ENCODE measurements at places on chromosomes 1 and 21.

DNA sequence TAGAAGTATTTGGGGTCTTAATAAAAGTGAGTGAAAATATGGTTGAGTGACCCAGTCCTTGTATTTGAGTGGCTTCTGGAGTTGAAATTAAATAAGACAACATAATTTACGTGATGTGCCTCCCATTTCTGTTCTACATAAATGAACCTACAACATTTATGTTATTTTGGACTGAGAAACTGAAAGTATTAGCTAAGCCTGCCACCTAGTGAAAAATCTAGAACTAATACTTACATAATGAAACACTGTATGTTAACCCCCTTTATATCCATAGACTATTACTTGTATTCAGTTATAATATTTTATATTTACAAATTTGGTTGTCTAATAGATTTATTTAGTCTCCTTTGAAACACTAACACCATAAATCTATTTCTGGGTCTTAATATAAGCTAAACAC is 298.9 kb downstream of the KCNT2 start:
- DNase-seq, result peak; percentile 9

DNA sequence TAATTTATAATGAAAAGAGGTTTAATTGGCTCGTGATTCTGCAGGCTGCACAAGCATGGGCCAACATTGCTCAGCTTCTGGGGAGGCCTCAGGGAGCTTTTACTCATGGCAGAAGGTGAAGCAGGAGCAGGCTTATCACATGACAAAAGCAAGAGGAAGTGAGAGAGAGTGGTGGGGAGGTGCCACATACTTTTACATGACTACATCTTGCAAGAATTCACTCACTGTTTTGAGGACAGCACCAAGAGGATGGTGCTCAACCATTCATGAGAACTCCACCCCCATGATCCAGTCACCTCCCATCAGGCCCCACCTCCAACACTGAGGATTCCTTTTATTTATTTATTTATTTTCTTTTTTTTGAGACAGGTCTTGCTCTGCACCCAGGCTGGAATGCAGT is 5.5 kb upstream of the PLEKHM2 start:
- peak; percentile 73 for DNase-seq

- DNase-seq, result no peak
Observed at GRCh38 chr1:74334147-74334546, 99.0 kb downstream of the TNNI3K start.

GRCh38 chr1:52413410-52413989 is 9.1 kb downstream of the PRPF38A start:
- DNase-seq, result no peak

- no peak for DNase-seq
Observed at GRCh38 chr1:59008599-59009347, 224.9 kb upstream of the JUN start.

- no peak for DNase-seq
Observed at GRCh38 chr1:214198571-214198970, 82.4 kb upstream of the SMYD2 start.

- no peak for DNase-seq
Observed at GRCh38 chr1:30683699-30684098, 39.7 kb downstream of the MATN1 start.

GRCh38 chr1:165452336-165453130 is 7.6 kb upstream of the RXRG start:
- no peak for DNase-seq

GRCh38 chr1:56331207-56331891 is 248.0 kb downstream of the PLPP3 start:
- no peak for DNase-seq

GRCh38 chr1:86195281-86195680 is 38.7 kb upstream of the COL24A1 start:
- DNase-seq, result no peak

- no peak for DNase-seq
Observed at GRCh38 chr1:195768377-195768776, 839.9 kb downstream of the KCNT2 start.

DNA sequence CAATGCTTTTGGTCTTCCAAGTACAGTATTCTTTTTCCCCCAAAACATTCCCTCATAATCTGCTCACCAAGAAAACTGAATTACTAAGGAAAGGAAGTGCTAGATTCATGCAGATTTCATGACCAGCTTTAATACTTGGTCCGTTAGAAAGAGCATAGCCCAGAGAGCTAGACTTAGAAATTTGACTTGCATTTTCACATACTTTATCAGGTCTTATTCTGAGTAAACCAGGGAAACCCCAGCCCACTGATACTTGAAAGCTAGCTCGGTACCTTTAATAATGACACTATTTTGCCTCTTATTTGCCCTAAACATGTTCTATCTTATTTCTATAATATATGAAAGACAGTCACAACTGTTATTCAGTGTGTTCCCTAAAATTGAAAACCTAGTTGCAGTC is 204.5 kb downstream of the TTLL7 start:
- DNase-seq, result no peak

- DNase-seq, result no peak
Observed at GRCh38 chr1:169107603-169108208, 1.2 kb downstream of the ATP1B1 start.

Measured in BJ (cell line).